Vagina (tissue), 2 donors: ENCODE measurements at places on chromosomes 11 and 22. TPM values are rescaled to one million over a fixed set of nuclear protein-coding genes. Genes with fewer than 3 reads are reported as not detected.

The KCNJ5 gene
- total RNA-seq, result 1.5 TPM

The DLG2 gene
- 10.1 TPM for total RNA-seq

The SMTNL1 gene
- not detected for total RNA-seq

The SCGB2A2 gene
- not detected for total RNA-seq

The MYOD1 gene
- not detected for total RNA-seq

The MLC1 gene
- total RNA-seq, result 29.2 TPM

DNA sequence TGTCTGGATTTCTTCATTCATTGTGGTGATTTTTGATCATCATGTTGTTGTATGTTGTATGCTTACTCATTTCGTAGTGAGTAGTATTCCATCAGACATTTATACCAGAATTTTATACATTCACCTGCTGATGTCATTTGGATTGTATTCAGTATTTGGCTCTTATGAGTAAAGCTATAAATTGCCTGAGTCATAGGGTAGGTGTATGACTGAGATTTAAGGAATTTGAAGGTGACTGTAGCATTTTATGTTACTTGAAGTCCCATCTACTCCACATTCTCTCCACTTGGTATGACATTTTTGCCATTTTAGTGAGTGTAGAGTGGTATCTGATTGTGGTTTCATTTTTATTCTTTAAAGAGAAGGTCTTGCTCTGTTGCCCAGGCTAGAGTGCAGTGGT, 548.2 kb downstream of the TBC1D22A start:
- no peak for DNase-seq

- DNase-seq, result no peak
Observed at GRCh38 chr11:27319072-27319471, 43.9 kb downstream of the CCDC34 start.

- no peak for DNase-seq
Observed at GRCh38 chr22:45263463-45264269, 21.1 kb upstream of the UPK3A start.

GRCh38 chr11:69812256-69812655, 7.0 kb downstream of the FGF3 start:
- DNase-seq, result no peak

GRCh38 chr11:968822-969221, 43.2 kb downstream of the AP2A2 start:
- DNase-seq, result no peak

DNA sequence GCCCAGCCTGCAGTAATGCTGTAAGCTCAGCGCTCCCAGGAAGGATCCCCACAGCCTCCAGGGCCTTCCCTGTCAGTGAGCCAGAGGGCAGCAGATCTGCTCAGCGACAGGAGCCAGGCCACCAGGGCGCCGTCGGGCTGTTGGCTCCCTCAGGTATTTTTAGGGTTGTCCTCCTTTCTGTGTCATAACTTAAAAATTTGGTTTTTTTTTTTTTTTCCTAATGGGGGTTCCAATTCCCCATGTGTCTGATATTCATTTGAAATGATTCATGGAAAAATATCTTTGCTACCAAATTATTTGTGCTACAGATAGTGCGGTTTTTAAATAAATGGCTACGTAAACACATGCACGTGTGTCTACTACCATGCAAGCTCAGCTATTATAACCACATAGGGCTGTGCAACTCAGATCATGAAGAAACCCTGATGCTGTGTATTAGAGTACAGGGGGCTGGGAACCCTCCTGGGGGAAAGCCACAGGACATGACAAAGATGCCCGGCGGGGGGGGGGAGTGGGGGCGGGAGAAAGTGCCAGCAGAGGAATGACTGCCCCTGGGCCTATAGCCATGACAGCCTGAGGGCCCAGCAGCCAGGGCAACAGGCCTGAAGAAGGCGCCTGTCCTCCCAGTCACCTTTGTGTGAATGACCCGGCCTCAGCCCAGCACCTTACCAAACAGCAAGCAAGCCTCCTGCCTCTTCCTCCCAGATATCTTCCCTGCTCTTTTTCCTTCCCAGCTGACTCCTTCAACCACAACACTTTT, 89.3 kb downstream of the NAT10 start:
- DNase-seq, result no peak

- no peak for DNase-seq
Observed at GRCh38 chr11:104668797-104669463, 229.3 kb downstream of the CASP12 start.

- no peak for DNase-seq
Observed at GRCh38 chr11:76124905-76125770, 81.2 kb downstream of the WNT11 start.

DNA sequence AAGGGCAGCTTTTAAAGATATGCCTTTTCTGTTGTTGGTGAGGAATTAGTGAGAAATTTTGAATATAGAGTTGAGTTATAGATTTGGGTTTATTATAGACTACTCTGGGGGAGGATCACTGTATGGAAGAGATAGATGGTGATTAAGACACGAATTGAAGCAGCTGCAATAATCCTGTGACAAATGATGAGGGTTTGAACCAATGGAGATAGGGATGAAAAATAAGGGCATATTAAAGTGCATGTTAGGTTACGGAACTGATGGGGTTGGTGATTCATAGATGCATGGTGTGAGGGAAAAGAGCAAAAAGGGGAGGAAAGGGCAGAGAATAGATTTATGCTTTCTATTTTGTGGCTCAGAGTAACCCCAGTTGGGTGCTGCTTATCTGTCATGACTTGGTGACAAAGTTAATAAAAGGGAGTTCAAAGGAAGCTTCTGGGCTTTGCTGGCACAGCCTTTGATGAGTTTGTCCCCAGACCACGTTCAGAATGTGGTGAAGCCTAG, 11.8 kb downstream of the C11orf87 start:
- no peak for DNase-seq

DNA sequence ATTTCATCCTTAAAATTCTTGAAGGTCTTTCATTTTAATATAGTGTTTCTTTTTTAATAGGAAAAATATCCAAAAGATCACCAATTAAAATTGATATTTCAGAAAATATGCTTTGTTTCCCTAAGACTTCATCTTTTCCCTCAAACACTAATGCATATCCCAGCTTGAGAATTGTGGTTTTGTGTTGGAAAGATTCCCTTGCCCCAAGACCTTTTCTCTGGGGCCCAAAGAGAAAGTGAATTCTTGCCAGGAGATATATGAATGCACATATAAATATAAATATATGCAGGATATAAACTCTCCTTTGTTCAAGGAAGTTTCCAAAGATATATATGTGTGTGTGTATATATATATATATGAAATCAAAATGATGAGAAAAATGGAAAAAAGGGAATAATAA, 241.2 kb downstream of the FAM76B start:
- no peak for DNase-seq

DNA sequence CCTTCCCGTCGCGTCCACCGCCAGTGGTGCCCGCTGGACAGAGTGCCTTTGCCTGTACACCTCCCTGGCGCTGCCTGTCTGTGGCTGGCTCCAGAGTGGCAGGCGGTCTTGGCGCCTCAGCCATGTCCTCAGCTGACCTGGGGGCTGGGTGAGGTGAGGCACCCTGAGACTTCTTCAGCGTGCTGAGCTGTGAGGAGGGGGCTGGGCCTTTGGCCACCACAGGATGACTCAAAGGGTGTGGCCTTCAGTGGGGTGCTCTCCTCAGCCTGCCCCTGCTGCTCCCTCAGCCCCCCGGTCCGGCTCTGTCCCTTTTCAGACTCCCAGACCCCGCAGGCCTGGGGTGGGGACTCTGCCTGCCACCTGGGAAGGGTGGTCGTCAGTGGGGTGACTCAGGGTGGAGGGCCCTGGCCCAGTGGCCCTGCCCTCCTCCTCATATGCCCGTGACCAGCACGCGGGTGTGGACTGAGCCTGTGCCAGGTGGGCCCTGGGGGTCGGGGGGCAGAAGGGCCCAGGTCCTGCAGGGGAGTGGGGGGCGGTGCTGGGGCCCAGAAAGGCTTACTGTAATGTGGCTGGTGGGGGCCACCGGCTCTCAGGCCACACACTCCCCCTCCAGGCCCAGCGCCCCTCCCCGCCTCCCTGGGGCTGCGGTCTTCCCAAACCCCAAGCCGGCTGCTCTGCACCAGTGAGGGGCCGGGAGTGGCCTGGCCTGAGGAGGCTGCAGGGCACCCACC, 15.9 kb downstream of the CRELD2 start:
- no peak for DNase-seq

GRCh38 chr22:48942698-48943566, 884.7 kb downstream of the BRD1 start:
- peak; percentile 85 for DNase-seq

- no peak for DNase-seq
Observed at GRCh38 chr11:77503006-77503405, 29.1 kb upstream of the PAK1 start.

GRCh38 chr22:36936362-36937116, 23.1 kb downstream of the CSF2RB start:
- DNase-seq, result no peak

GRCh38 chr11:76566811-76567210, 103.7 kb downstream of the LRRC32 start:
- no peak for DNase-seq
